ENCODE measurements at places on chromosomes 1 and 21.

DNA sequence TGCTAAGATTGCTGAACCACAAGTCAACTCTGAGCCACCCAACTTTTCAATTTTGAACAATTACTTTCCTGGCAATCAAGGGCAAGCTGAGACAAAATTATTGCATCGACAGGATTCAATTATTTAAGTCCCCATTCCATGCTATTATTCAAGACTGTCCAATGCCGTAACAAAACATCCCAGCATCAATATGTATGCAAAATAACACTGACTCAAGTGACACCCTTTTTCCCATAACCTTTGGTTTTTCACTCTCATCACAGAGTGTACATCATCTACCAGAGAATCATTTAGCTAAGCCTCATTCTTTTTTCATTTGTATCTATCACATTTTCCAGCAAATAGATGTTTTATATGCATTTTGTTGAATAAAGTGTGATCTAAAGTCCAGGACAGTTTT is 54.6 kb downstream of the ERICH3 start:
- DNase-seq: no peak

- no peak for DNase-seq
Observed at GRCh38 chr1:157105988-157106812, 6.6 kb upstream of the ETV3L start.

GRCh38 chr1:209993061-209993830 is 55.2 kb downstream of the SYT14 start:
- no peak for DNase-seq

DNA sequence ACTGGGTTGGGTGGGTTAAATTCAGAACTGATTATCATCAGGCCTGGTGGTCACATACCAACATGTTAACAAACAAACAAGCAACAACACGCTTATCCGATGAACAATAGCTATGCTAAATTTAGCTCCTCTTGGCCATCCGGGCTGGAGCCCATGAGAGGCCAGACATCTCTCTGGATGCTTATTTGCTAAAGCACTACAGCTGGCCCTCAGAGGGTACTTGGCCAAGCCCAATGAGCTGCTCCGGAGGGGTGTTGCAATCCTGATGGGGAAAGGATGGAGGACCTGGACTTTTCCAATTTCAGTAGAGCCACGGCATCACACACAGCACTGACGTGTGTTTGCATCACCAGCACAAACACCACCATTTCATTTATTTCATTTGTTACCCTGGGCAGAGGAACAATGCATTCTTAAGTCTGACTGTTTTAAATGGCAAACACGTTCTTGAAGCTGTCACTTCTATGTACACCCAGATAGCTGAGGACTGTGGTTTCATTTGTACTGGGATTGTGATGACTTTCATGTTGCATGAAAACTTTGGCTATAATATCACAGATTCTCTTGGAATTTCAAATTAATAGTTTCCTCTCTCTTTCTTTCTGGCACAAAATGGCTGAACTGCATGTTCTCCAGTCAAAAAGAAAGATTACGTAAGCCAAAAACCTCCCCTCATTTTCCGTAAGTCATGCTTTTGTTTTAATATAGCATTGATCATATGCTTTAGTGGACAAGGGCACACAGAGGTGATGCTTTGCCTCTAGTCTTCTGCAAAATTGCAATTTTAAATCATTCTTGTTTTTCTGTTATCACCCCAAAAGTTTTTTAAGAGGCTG is 359.8 kb upstream of the KAZN start:
- no peak for DNase-seq

DNA sequence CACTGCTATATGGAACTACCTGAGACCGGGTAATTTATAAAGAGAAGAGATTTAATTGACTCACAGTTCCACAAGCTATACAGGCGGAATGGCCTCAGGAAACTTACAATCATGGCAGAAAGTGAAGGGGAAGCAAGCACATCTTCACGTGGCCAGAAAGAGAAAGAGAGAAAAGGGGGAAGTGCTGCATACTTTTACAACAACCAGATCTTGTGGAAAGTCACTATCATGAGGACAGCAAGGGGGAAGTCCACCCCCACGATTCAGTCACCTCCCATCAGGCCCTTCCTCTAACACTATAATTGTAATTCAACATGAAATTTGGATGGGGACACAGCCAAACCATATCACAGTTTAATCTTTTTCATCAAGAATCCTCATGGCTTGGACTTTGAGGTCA is 339.2 kb upstream of the AJAP1 start:
- DNase-seq: no peak

DNA sequence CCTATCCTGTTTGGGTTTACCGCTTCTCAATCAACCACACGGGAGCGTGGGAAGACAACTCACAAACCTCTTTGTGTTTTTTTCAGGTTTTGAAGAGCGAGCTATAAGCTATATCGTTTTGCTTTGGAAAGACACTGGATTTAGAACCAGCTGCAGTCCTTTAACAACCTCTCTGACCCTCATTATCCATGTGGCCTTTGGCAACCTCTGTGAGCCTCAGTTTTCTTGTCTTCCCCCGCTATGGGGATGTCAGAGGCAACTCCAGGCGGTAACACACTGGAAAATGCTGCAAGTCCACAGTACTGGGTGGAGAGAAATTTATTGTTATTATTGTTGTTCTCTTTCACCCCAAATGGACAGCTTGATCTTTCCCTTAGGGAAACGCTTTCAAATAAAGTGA is 100.0 kb downstream of the ETS2 start:
- no peak for DNase-seq

DNA sequence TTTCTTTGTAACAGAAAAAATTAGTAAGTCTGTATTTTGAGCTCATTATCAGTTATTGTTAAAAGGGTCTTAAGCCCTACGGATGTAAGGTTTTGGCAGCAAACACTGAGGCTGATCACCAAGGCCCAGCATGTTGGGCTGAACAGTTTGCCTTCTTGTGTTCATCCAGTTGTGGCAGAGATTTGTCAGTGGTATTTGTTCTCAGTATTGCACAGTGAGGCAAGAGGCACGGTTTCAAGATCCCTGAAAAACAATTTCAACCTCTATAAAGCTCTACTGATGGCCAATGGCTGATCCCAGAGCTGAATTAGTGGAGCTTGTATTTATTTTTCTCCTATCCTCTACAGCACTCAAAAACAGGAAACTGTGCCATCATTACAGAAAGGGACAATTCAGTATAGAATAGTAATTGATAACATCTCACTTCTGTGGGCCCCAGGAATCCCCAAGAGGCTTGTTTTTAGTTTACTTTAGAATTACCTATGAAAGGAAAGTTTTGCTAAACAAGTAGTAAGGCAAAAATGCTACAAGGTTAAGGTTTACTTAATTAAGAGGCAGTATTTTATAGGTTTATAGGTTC is 191.8 kb upstream of the RAB4A start:
- no peak for DNase-seq

GRCh38 chr21:34887725-34888568 is 161.2 kb downstream of the RUNX1 start:
- peak; percentile 83 for DNase-seq

GRCh38 chr1:8116894-8117264 is 90.8 kb upstream of the ERRFI1 start:
- no peak for DNase-seq

- no peak for DNase-seq
Observed at GRCh38 chr1:234942879-234943506, 185.6 kb downstream of the TOMM20 start.

- no peak for DNase-seq
Observed at GRCh38 chr21:33654412-33654811, 12.1 kb downstream of the ITSN1 start.

- DNase-seq: no peak
Observed at GRCh38 chr1:62301726-62302390, 17.4 kb downstream of the KANK4 start.

DNA sequence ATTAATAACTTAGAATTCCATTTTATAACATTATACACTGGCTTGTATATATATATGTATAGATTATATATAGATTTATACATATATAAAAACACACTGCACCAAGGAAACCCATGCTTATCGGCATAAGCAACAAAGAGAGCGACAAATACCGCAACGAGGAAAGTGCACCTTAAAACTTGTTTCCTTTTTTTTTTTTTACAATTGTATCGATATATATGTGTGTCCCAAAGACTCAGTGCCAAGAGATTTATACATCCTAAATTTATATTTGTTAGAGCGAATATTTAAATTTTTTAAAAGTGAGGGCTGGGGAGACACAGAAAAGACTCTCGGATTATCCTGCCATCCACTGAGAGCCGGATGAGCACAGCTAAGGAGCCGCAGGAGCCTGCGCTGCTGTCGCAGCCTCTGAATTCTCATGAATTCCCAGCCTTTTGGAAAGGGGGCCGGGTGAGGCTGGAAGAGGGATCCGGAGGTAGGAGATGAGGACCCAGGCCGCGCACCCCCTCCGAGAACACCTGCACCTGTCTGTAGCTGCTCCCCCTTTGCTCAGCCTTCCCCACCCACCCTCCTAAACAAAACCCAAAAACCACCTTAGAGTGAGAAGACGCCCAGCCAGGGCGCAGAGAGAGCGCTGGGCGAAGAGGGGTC is 5.2 kb downstream of the DMRTA2 start:
- no peak for DNase-seq

- peak; percentile 40 for DNase-seq
Observed at GRCh38 chr1:210446479-210446878, 117.8 kb downstream of the HHAT start.

DNA sequence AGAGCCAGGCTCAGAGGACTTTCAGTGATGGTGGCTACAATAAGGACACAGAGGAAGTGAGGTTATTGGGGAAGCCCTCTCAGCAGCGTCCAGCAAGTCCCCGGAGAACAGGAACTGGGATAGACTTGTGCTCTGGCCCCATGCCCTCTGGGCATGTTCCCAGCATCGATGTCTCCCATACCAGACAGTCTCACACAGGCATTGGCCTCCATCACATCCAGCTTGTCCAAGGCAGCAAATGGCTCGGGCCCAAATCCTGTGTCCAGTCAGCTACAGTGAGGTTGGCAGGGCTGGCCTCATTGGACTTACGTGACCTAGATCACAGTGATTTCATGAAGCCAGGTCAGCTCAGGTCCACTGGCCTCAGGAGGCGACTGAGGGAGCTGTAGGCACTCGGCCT is 19.6 kb upstream of the TMEM54 start:
- DNase-seq: no peak

DNA sequence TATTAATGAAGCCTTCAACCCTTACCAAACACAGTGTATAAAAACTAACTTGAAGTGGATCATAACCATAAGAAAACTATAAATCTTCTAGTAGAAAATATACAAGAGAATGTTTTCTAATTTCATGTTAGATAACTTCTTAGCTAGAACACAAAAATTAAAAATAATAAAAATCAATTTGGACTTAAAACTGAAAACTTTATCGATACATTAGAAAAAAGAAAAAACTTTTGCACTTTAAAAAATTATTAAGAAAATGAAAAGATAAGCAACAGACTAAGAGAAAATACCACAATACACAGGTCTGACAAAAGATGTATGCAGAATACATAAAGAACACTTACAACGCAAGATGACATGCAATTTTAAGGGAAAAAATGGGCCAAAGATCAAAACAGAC is 8.7 kb downstream of the COP1 start:
- DNase-seq: no peak

DNA sequence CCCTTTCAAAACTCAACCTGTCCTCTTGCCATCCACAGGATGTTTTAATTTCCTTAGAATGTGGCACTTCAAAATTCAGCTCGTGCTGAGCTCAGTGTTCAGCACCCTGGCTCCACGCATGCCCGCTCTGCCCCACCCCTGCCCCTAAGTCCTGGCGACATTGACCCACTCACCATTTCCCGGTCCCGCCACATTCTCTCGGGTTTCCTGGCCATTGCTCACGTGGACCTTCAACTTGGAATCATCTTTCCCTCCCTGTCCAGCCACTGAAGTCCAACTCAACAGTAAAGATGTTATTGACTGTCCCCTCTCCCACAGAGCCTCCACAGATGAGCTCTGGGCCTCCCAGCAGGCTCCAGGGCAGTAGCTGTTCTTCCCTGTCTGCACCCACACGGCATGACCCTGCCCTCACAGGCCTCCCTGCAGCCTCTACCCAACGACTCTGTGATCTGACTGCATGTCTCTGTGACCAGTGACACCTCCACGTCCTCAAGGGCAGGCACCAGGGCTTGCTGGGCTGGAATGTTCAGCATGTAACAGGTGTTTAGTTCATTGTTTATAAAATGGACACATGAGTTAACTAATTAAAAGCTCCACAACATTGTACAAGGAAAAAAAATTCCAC is 53.8 kb downstream of the ITPKB start:
- DNase-seq: no peak

DNA sequence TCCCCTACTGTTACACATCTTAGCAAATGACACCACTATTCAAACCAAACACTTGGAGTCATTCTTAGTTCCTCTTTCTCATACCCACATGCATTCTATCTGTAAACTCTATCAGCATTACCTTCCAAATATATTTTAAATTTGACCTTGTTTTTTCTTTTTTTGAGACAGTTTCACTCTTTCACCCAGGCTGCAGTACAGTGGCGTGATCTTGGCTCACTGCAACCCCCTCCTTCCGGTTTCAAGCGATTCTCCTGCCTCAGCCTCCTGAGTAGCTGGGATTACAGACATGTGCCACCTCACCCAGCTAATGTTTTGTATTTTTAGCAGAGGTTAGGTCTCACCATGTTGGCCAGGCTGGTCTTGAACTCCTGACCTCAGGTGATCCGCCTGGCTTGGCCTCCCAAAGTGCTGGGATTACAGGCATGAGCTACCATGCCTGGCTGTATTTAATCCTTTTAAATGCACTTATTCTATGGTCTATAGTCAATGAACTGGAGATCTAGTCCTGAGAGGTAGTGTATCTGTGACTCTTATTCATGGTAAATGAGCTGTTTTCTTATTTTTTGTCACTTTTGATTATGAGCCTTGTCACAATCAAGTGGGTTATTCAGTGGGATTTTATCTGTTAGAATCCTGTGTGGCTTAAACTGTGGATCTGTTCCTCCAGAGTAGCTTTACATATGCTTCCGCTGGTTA is 73.1 kb downstream of the GATAD2B start:
- DNase-seq: no peak

DNA sequence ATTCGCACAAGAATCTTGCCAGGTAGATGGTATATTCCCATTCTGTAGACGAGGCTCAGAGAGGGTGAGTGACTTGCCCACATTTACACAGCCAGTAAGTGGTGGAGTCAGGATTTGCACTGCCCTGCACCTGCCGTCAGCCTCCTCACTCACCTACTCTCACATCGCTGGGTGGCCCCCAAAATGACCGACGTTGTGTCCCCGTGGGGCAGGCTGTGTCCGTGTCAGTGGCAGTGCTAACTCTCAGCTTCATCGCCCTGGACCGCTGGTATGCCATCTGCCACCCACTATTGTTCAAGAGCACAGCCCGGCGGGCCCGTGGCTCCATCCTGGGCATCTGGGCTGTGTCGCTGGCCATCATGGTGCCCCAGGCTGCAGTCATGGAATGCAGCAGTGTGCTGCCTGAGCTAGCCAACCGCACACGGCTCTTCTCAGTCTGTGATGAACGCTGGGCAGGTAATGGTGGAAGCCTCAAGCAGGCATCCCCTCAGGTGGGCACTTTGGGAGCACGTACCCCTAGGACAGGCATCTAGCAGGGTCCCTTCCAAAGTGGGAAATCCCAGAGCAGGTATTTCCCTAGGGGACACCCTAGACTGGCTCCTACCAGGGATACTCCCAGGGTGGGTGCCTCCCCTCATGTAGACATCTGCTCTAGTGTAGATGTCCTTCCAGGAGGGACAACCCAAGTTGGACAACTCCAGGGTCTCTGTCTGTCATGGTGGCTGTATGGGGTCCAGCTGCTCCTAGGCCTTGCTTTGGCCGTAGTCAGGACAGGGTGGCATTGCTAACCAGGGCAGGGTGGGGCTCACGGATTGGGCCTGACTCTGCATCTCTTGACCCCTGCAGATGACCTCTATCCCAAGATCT is 3.4 kb downstream of the HCRTR1 start:
- no peak for DNase-seq

GRCh38 chr21:33283203-33283602 is 17.0 kb downstream of the IL10RB start:
- DNase-seq: no peak

- DNase-seq: no peak
Observed at GRCh38 chr1:23466423-23466989, 17.5 kb downstream of the ASAP3 start.
